ENCODE measurements at places on chromosomes 2 and 18.

DNA sequence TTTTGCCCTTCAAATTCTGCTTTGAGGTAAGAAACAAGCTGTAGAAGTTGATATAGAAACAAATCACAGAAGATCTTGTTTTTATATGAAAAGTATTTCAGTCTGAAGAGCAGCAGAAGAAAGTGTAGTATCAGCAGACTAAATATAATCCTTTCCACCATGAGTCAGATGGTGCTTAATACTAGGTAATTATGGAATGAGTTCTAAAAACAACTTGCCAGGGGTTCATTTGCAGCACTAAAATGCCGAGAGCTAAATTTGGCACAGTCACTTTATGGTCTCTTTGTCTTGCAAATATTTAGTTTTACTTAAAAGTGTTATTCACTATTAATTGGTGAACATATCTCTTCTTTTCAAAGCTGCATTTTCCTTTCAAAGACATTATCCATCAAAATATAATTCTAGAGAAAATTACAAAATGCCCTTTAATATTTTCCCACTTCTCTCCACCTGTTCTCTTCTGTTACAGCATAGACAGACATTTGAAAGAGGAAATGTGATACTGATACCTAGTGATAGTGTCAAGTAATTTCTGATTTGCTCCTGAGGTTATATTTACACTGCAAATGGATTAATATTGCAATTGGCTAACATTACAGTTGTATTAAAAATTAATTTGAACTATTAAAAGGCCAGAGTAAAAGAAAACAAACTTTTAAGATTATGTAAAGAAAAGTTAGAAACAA, 5.3 kb downstream of the MYL1 start:
- no peak for DNase-seq

GRCh38 chr2:236694146-236694888, 124.7 kb downstream of the ACKR3 start:
- DNase-seq, result no peak

GRCh38 chr2:128342550-128342949, 23.9 kb upstream of the HS6ST1 start:
- no peak for DNase-seq

GRCh38 chr2:56335101-56335500, 151.3 kb downstream of the CCDC85A start:
- DNase-seq, result no peak

- DNase-seq, result no peak
Measured at GRCh38 chr18:37634516-37634915, 68.9 kb upstream of the CELF4 start.

DNA sequence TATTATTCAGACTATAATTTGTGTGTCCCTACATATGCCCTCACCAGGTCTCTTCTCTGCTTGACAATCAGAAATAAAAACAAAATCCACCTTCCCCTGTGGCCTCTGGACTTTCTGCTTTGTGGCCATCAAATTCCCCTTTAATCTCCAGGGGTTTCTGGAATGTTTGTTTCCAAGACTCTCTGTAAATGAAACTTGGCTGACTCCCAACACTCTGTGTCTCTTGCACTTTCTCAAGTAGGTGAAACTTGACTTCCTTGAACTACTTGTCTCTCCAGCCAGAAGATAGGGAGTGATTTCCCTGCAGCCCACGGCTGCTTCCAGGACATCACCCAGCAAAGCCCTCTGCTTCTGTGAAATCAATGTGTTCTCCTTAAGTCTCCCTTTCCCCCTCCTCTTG, 54.1 kb upstream of the AQP4 start:
- no peak for DNase-seq

DNA sequence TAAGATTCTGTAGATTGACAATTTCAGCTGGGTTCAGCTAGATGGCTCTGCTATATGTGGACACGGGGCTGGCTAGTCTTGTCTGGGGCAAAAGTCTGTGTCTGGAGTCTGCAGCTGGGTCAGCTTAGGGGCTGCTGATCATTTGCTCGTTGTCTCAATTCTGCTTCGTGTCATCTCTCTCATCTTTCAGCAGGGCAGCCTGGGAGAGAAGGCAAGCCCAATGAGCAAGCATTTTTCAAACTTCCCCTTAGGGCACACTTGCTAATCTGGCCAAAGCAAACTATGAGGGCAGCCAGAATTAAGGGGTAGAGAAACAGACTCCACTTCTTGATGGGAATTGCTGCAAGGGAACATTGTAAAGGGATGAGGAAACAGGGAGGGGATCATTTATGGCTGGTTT, 462.6 kb downstream of the SLC4A3 start:
- no peak for DNase-seq

DNA sequence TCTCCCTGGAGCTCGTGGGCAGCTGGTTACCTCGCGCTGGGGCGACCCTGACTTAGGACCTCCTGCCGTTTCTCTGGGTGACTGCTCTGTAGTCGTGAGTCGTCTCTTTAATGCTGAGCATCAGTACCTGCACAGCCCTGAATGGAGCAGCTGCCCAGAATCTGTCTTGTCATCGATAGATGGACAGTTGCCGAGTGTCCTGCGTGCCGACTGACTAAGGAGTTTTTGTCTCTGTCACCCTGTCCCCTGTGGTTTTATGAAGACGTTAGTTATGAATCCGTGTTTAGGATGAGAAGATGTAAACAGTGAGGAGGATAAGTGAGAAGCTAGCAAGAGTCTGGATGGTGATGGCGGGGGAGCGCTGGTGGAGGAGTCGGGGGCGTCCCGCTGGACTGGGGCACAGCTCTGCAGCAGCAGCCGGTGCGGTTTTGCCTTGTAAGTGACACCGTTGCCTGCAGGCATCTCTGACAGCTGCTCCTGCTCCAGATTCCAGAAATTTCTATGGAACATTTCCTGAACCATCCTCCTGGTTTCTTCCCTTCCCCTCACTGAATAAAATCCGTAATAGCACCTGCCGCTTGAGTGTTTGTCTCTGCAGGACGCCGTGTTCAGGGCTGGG, 13.3 kb downstream of the AGAP1 start:
- DNase-seq, result no peak

- peak; percentile 18 for DNase-seq
Measured at GRCh38 chr2:168210895-168211570, 36.4 kb downstream of the STK39 start.

DNA sequence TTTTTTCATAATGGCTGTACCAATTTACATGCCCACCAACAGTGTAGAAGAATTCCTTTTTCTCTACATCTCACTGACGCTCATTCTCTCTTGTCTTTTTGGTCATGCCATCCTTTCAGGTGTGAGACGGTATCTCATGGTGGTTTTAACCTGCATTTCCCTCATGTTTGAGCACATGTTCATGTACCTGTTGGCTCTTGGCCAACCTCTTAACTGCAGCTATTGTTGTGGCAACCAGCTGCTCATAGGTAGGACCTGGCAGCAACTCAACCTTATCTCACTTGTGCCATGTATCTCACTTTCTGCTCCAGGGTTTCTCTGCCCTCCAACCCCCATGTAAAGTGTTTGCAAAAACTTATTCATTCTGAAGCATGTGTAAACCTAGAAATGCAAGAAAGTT, 167.5 kb downstream of the UPP2 start:
- peak; percentile 62 for DNase-seq

Measured in NCI-H774 (cell line).